ENCODE measurements at places on chromosomes 12 and 14.
A peak's percentile ranks its signal among the peaks of the same experiment; 100 is the strongest.

DNA sequence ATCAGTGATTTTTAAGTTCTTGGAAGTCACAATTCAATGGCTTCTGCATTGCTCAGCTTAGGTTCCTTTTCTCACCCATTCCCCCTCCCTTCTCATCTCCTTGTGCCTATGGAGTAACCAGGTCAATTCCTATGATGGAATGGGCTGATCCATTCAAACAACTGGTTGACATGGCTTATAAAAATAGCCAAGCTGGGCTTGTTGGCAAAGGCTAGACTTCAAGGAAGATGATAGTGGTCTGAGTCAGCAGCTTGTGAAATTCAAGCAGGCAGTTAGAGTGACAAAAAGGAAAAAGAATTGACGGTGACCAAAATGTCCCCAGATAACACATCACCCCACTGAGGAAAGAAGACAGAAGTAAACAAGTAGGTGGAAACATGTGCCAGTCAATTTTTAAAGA is 119.9 kb upstream of the PCED1B start:
- DNase-seq = no peak

DNA sequence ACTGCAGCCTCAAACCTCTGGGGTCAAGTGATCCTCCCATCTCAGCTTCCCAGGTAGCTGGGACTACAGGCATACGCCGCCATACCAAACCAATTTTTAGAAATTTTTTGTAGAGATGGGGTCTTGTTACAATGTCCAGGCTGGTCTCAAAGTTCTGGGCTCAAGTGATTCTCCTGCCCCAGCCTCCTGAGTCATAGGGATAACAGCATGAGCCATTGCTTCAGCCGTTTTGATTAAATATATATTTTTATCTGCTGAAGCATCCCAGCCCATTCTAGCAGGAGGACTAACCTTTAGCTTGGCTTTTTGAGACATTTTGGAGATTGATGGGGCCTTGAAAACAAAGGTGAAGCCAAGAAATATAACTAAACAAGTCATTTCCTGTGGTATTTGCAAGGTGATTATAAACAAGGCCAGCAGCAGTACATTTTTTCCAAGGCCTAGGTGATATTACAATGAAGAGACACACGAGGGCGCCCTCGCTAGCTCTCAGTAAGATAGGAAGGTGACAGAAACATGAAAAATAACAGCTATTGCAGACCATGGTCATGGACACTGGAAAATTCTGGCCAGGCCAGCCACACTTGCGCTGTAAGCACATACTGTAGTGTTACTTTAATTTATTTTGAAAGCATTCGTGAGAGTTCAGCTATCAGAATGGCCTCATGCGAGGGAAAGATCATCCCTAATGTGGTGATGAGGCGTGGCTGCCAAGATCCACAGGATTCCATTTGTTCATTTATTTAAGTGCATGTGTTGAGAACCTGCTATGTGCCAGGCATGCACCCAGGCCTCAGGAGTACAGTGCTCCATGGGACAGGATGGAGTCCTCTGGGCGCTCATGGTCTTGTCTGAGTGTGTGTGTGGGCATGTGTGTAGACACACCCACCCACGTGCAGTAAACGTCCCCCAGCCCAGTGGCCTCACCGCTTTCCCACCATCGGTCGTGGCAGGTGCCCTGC is 63.5 kb downstream of the DGLUCY start:
- DNase-seq = no peak

DNA sequence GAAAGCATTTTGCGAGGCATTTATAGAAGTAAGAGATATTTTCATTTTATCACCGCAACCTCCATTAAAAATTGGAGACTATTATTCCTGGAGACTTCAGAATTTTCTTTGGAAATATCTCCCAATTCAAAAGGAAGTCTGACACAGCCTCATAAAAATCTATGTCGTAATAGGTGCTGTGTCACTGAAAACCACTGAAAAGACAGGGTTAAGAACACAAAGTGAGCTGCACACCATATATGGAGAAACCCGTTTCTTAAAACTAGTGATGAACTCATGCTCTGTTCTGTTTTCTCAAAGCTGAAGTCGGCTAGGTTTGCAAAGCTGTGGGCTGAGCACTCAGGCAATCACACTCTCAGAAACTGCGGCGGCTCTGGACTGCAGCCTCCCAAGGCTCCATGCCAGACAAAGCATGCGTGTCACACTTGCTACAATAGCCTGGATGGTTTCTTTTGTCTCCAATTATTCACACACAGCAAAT is at the start of gene GLIPR1:
TSS of gene GLIPR1 (plus strand) at position 287 of the 481 bp plus-strand sequence. CDS start at position 413, 126 bp downstream.
- peak; percentile 82 for DNase-seq

DNA sequence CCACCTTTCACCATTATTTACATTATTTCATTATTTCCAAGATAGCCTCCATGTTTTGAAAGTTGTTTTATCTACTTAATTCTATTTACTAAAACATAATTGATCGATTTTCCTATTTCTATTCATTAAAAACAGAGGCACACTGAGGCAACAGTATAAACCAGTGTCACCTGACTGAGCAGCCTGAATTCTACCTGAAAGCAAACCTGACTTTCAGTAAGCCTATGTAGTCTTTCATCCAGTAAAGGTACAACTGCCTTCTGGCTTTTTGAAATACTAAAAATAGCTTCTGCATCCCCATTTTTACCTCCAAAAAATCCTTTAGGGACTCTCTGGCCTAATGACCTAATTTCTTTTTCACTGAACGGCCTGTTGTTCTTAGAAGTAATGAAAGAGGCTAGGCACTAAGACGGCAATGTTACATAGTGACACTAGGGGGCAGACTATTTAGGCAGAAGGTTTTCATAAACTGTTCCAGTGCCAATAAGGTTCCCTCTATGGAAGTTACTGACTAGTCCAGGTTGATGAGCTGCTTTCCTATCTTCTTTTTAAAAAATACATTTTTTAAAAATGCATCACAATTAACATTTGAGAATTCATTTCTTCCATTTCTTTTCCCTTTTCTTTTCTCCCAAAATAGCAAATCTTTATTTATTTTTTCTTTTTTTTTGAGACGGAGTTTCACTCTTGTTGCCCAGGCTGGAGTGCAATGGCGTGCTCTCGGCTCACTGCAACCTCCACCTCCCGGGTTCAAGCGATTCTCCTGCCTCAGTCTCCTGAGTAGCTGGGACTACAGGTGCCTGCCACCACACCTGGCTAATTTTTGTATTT is 17.5 kb downstream of the ANAPC5 start:
- no peak for DNase-seq

Measured in sciatic nerve (tissue), 2 donors.